Activated CD8-positive, alpha-beta memory T cell treated with anti-CD3 and anti-CD28 coated beads, Interleukin-2, amount 10 ng/mL, durations not matched to agents 7 days and 5 days (primary cell): ENCODE measurements at places on chromosomes 7 and 10. TPM values are rescaled to one million over a fixed set of nuclear protein-coding genes. Genes with fewer than 3 reads are reported as not detected.
A peak's percentile ranks its signal among the peaks of the same experiment; 100 is the strongest.

DNA sequence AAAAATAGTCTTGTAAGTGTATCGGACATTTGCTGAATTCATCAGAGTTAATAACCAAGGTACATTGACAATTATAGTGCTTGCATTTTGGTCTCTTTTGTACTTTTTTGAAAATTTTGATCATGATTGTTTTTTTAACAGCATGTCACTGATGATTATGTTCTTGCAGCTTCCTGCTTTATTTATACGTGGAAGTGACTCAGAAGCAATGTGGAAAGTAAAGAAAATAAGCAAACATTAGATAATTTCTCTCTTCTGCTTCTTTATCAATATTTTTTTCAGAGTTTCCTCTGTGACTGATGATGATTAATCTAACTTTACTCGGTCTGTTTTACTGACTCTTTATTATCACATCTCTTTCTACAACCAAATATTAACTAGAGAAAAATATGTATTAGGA lies 1351.9 kb downstream of the REEP3 start:
- no peaks in the 10 kb centered on the region for H3K4me1 ChIP-seq
- DNase-seq, result no peak
- H3K27me3 ChIP-seq, result no peaks in the 10 kb centered on the region
- no peak overlapping the region for H3K4me3 ChIP-seq

NUDT13 gene
- 1.2 TPM for total RNA-seq

- H3K4me3 ChIP-seq, result no peak overlapping the region
- peak overlapping the region; percentile 67 for H3K27ac ChIP-seq
- H3K27me3 ChIP-seq, result no peaks in the 10 kb centered on the region
- H3K4me1 ChIP-seq, result peaks cover 42% of the 10 kb centered on the region
- DNase-seq, result no peak
- peaks cover 2% of the 10 kb centered on the region for H3K36me3 ChIP-seq
Measured at GRCh38 chr10:3865565-3865964, 80.6 kb upstream of the KLF6 start.

MTERF1 gene
- total RNA-seq, result 17.4 TPM

DNA sequence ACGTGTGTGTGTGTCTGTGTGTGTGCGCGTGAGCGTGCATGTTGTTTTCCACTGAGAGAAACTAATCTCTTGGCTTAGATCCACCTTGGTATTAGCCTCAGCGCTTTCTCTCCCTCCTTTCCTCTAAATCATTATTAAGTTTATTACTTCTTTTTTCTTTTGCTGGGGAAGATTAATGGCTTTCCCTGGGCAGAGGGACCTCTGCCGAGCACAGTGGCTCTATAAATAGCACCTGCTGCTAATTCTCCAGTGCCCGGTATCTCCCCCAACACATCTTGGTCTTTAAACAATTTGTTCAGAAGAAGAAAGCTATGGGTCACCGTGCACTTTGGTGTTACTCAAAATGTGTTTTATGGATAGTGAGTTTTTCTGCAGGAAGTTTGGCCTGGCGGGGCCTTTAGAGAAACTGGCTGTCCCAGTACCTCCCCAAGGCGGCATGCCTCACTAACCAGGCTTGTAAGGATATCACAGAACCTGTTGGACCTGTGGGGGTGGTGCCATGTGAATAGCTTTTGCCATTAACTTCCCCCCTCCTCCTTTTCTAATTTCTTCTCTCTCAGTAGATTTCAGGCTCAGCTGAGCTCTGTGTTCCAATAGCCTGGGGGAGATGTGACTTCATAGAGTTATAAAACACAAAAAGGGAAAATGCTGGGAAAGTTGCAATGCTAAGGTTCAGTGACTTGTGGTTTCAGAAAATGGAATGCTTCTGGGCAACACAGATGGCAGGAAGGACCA lies 70.1 kb upstream of the RAB11FIP2 start:
- H3K4me3 ChIP-seq, result no peak overlapping the region
- DNase-seq, result no peak
- no peak overlapping the region for H3K27ac ChIP-seq

GRCh38 chr7:80537091-80537490 lies 25.2 kb upstream of the GNAT3 start:
- H3K4me3 ChIP-seq, result no peak overlapping the region
- no peaks in the 10 kb centered on the region for H3K4me1 ChIP-seq
- no peaks in the 10 kb centered on the region for H3K27me3 ChIP-seq
- no peaks in the 10 kb centered on the region for H3K36me3 ChIP-seq
- DNase-seq, result no peak

PAX4 gene
- total RNA-seq, result not detected

- DNase-seq, result no peak
- H3K27ac ChIP-seq, result no peak overlapping the region
- no peaks in the 10 kb centered on the region for H3K27me3 ChIP-seq
- peaks cover 6% of the 10 kb centered on the region for H3K36me3 ChIP-seq
- no peaks in the 10 kb centered on the region for H3K4me1 ChIP-seq
Measured at GRCh38 chr7:133431134-133431724, 178.4 kb downstream of the EXOC4 start.

- no peak for DNase-seq
- H3K27ac ChIP-seq, result no peak overlapping the region
- H3K36me3 ChIP-seq, result no peaks in the 10 kb centered on the region
Measured at GRCh38 chr7:10474048-10474447, 499.6 kb upstream of the PHF14 start.

GRCh38 chr10:89369156-89370105 lies 8.4 kb upstream of the IFIT1B start:
- peaks cover 28% of the 10 kb centered on the region for H3K4me1 ChIP-seq
- peaks cover 1% of the 10 kb centered on the region for H3K36me3 ChIP-seq
- peaks cover 27% of the 10 kb centered on the region for H3K27me3 ChIP-seq

DNA sequence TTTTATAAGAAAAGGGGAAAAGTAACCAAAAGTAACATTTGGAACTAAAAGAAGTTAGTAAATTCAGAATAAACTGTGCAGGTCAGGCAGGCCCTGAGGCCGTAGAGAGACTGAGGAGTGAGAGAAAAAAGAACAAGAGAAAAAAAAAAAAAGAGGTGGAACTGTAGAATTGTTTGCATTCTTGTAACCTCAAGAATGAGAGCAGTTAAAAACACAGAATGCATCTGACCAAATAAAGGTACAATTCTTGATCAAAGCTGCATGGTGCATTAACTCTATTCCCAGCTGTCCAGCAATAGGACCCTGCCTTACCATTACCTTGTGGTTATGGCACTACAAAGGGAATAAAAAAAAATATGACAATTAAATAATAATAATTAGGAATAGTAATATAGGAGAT lies 170.1 kb upstream of the SEMA3A start:
- H3K4me1 ChIP-seq, result no peaks in the 10 kb centered on the region
- H3K27ac ChIP-seq, result no peak overlapping the region
- no peaks in the 10 kb centered on the region for H3K36me3 ChIP-seq
- DNase-seq, result no peak

- H3K4me3 ChIP-seq, result no peak overlapping the region
- DNase-seq, result no peak
Measured at GRCh38 chr7:27031289-27032172, 64.3 kb downstream of the HOXA1 start.

NOBOX gene
- not detected for total RNA-seq

NCF1 gene
- 0.35 TPM for total RNA-seq

DNA sequence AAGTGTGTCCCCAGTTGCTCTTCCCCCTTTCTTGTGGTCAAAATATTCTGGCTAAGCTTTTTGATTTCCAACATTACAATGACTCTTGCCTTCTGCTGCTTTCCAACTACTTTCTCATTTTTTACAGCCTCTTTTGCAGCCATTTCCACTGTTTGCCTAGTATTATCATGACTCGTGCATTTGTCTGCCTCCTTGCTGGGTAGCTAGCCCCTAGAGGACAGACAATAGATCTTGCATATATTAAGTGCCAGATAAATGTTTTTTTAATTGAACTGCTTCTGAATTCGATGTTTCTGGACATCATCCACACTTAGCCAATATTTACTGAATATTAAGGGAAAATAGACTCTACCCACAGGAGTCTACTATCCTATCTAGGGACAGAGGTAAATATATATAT lies 124.5 kb downstream of the POU6F2 start:
- DNase-seq, result no peak
- H3K4me1 ChIP-seq, result no peaks in the 10 kb centered on the region
- no peaks in the 10 kb centered on the region for H3K36me3 ChIP-seq

- H3K4me1 ChIP-seq, result peaks cover 6% of the 10 kb centered on the region
- H3K27me3 ChIP-seq, result no peaks in the 10 kb centered on the region
- DNase-seq, result no peak
- H3K36me3 ChIP-seq, result no peaks in the 10 kb centered on the region
- no peak overlapping the region for H3K27ac ChIP-seq
Measured at GRCh38 chr10:45550903-45551786, 121.4 kb downstream of the ZFAND4 start.

TAS2R4 gene
- total RNA-seq, result 0.49 TPM

GRCh38 chr7:150986099-150986512 lies 4.7 kb upstream of the NOS3 start:
- H3K27ac ChIP-seq, result no peak overlapping the region
- peaks cover 8% of the 10 kb centered on the region for H3K4me1 ChIP-seq
- DNase-seq, result peak; percentile 70
- no peak overlapping the region for H3K4me3 ChIP-seq
- H3K36me3 ChIP-seq, result no peaks in the 10 kb centered on the region

GRCh38 chr10:70899096-70899495 lies 10.7 kb upstream of the PCBD1 start:
- DNase-seq, result no peak
- H3K4me3 ChIP-seq, result no peak overlapping the region
- no peak overlapping the region for H3K27ac ChIP-seq

DNA sequence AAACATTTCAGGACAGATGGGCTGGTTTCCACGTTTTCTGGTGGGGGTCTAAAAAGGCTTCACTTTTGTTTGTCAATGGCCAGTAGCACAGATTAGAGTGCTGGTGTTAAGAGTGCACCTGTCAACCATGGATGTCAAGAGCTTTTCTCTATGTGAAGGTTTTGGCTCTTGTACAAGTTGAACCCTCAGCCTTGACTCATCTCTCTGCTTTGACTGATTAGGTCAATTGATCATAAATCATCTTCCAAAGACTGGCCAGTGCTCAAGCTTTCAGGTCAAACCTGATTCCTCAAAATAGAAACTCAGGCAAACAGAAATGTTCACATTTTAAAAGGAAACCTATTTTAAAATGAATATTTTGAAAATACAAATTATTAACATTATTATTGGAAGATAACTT lies 59.6 kb upstream of the SP4 start:
- no peak overlapping the region for H3K27ac ChIP-seq
- no peak overlapping the region for H3K4me3 ChIP-seq
- peaks cover 36% of the 10 kb centered on the region for H3K36me3 ChIP-seq

DOCK1 gene
- 0.07 TPM for total RNA-seq

DNA sequence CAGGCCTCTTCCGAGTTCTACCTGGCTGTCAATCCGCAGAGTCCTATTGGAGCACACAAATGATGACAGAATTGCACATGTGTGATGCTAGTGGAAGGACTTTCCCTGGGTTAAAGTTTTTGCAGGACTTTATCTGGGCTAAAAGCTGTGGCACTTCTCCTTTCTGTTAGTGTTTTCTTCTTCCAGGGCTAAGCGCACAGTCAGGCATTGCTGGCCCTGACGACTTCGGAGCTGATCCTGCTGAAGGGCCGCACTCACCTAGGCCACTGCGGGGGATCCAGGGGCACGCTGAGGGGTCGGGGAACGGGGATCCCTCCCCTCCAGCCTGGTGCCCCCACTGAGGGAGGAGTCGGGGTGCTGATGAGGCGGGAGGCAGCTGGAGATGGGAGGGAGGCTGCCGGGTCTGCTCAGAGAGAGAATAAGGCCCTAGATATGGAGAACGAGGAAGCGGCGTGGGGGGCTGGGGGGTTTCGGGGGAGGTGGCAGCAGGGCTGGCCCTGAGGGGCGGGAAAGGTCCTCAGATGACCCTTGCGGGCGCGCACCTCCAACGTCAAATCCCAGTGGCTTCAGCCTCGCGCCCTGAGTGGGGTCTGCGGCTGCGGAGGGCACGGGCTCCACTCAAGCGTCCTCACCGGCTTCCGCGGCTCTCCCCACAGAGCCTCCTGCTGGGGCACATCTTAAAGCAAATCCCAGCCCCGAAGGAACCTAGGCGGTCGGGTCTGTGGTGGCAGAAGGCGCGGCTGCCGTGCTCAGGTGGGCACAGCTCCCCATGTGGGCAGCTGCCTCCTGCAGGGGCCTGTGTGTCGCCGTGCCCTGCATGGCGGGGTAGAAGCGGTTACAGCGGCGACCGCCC lies 30.9 kb downstream of the AGR3 start:
- no peaks in the 10 kb centered on the region for H3K36me3 ChIP-seq
- H3K4me3 ChIP-seq, result no peak overlapping the region
- H3K27ac ChIP-seq, result no peak overlapping the region
- no peaks in the 10 kb centered on the region for H3K4me1 ChIP-seq
- H3K27me3 ChIP-seq, result peaks cover 37% of the 10 kb centered on the region

DNA sequence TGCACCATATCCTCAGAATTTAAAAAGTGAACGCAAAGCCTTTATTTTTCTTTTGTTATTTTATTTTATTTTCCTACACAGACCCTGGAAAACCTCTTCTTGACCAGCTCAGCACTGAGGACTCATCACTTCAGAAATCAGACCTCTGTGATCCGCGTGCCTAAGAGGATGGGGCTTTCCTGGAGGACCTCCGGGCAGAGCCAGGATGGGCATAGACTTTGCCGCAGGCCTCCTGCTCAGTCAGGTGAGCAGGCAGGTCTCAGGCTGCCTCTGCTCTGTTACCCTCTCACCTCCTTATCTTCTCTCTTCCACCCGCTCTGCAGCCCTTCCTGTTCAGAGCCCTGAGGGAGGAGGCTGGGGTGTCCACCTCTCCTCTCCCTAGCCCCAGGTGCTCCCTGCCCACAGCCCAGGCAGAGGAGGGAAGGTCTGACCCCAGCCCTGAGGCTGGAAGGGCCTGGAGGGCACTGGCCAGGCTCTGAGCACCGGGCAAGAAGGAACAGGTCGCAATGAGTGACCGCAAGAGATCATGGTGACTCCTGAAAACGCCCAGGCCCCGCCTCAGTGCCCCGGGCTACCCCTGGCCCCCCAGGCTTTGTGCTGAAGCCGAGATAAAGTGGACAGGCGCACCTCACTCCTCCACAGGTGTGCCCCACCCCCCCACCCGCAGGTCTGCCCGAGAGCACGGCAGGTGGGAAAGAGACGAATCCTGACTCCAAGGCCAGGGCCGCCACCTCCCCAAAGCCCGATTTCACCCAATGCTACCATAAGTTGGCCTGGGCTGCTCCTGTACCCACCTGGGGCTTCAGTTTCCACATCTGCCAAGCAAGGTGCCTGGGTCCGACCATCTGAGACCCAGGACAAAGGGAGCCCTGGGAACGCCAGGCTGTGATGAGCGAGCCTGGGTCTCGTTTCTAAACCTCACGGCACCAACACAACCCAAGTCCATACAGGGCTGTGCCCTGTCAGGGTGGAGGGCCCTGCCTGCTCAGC lies 2.8 kb downstream of the CALML5 start:
- no peaks in the 10 kb centered on the region for H3K4me1 ChIP-seq
- H3K4me3 ChIP-seq, result no peak overlapping the region
- no peaks in the 10 kb centered on the region for H3K36me3 ChIP-seq
- no peak overlapping the region for H3K27ac ChIP-seq

HMX3 gene
- total RNA-seq, result not detected

ARHGEF35 gene
- total RNA-seq, result 1.7 TPM

DNA sequence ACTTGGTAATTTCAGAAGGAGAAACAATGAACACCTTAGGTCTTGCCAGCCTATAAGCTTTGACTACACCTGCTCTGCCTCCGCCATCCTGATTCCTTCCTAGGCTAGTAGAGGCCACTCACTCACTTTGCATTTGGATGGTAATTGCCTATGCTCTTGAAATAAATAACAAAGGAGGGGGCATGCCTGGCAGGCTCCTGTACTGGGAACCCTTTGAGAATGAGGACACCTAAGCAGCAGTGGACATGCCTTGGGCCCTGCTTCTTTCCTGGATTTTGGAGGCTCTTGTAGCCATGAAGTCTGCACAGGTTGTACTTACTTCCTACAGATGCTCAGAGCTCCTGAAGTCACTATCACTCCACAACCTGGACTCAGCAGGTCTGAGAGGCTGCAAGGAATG lies 65.8 kb downstream of the BLNK start:
- no peak overlapping the region for H3K4me3 ChIP-seq
- H3K27me3 ChIP-seq, result peaks cover 20% of the 10 kb centered on the region
- no peak overlapping the region for H3K27ac ChIP-seq

BHLHA15 gene
- total RNA-seq, result not detected

CPA2 gene
- total RNA-seq, result not detected

HUS1 gene
- 30.8 TPM for total RNA-seq
